ENCODE measurements at places on chromosomes 2 and 18.

- no peak for DNase-seq
Observed at GRCh38 chr2:112812318-112813267, 24.0 kb downstream of the IL1B start.

- DNase-seq: no peak
Observed at GRCh38 chr2:80748592-80748991, 444.0 kb upstream of the LRRTM1 start.

GRCh38 chr2:172293952-172294351, 133.4 kb upstream of the ITGA6 start:
- peak; percentile 55 for DNase-seq

DNA sequence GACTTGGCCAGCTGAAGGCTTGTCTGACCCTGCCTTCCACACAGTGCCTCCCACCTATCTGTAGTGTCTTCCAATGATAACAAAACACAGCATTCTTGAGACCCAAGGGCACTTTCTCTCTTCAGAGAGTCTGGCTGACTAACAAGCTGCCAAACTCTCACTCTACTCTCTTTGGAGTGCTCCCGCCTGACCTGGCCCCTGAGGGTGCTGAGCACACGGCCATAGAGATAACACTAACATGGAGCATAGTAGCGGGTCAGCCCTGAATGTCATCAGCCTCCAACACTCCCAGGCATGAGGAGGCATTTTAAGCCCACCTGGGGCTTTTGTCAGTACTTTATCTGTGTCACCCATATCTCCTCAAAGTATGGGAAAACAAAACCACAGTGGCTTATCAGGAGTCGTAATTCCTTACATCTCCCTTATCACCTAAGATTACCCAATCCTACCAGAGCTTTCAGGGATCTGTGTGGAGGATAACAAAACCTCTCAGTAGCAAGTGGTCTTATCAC, 160.3 kb upstream of the TCF4 start:
- DNase-seq: peak; percentile 8

- no peak for DNase-seq
Observed at GRCh38 chr2:9029721-9030120, 26.2 kb upstream of the MBOAT2 start.

- DNase-seq: no peak
Observed at GRCh38 chr2:79612999-79613398, 100.1 kb downstream of the CTNNA2 start.

- no peak for DNase-seq
Observed at GRCh38 chr18:10009321-10010144, 95.7 kb downstream of the VAPA start.

- no peak for DNase-seq
Observed at GRCh38 chr2:208531361-208531760, 124.8 kb downstream of the PTH2R start.

- DNase-seq: no peak
Observed at GRCh38 chr2:132521341-132521740, 104.7 kb downstream of the GPR39 start.

GRCh38 chr2:187853381-187853791, 299.2 kb upstream of the TFPI start:
- DNase-seq: no peak

DNA sequence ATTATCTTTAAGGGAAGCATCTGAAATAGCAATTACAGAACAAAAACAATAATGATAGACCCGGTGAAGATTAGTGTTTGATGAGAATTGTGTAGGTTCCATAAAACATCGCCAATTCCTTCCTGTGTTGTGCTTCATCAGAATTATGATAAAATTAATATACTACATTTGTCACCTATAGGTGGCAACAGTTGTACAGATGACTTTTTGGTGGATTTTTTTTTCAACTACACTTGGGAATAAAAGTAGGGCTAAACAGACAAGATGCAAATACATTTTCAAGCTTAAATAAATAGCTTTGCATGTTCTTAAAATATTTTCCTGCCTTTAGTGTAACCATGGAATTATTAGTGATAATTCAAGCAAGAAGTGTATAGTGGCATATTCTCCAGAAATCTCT, 7.0 kb upstream of the LYPD1 start:
- no peak for DNase-seq

GRCh38 chr2:191389288-191389687, 144.1 kb downstream of the MYO1B start:
- DNase-seq: no peak

GRCh38 chr2:127055786-127056076, 51.2 kb downstream of the BIN1 start:
- no peak for DNase-seq

DNA sequence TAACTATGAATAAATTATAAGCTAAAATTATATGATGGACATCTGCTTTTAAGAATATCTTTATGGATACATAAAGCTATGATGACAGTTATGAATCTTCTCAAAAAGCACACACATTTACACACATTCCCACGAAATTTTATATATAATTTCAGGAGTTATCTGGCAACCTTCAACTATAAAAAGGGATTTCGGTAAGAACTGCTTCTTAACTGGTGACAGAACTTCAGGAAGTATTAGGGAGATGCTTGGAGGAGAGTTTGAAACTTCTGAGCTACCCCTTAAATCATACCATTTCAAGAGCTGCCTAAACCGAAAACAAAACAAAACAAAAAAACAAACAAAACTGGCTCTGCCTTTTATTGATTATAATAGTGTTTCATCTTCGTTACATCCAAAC, 399.4 kb downstream of the ZEB2 start:
- DNase-seq: no peak

DNA sequence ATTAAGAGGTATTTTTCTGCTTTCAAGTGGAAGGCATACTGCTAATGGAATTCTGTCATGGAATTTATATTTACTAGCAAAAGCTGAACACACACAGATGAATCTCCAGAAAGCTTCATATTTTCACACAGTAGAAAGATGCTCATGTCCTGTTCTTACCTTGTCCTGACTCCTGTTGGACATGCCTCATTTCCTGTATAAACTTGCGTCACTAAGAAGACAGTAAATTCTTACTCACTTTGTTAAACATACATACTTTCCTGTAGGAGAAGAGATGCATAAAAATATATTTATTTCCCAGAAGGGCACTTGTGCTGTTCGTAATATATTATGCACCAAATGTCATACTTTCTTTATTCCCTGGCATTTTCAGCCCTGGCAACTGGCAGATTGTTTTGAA, 238.3 kb upstream of the RASGRP3 start:
- no peak for DNase-seq

GRCh38 chr18:23270986-23271680, 135.8 kb downstream of the CABLES1 start:
- DNase-seq: no peak

DNA sequence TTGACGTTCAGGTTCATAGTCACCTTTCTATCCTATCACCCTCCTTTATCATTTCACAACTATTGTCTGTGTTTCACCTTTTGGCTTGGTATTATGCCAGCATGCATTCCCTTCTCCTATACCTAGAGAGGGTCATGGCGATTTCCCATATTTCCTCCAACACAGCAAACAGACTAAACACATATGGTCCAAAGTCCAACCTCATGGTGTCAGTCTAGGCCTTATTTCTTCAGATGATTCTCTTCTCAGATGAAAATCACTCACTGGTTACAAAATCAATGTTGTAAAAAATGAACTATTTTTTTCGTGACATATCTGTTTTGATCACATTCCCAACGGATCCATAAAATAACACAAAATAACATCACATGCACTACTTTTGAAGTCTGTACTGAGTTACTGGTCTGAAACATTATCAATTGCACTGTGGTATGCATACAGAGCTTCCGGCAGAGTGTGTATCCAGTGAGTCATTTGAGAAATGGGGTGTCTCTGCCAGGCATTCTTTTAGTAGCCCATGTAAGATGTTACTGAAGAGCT, 204.8 kb upstream of the GALNT5 start:
- peak; percentile 15 for DNase-seq

- no peak for DNase-seq
Observed at GRCh38 chr2:25558262-25558661, 115.1 kb downstream of the DTNB start.

DNA sequence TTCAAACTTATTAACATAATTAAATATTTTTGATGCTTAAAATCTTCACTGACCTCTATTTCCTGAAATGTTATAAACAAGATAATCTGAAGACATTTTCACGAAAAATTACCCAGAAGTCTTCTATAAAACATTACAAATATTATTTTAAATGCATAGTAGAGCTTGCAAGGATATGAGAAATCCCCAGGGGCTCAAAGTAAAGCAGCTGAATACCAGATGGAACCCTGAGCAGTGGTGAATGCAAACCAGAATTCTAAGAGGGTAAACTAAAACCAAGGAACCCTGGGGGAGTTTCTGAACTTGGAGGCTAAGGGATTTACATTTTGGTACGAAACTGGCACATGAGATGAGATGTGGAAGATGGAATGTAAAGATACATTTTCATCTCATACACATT, 83.6 kb downstream of the FSHR start:
- no peak for DNase-seq

DNA sequence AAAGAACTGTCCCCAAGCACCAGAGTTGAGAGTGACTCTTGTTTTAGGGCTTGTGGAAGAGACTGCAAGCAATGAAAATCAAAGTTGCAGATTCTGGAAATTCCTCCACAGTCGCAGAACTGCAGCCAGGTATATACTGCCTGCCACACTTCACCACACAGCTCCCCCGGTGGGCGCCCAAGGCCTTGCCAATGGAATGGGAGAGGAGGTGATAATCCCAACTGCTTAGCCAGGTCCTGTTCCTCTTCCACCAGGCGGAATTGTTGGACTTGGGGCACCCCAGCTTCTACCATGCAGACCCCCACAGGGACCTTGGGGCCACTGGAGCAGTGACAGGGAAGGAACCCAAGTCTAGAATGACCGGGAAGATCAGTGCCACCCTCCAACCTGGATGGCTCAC, 4.8 kb upstream of the PDIA6 start:
- peak; percentile 52 for DNase-seq

DNA sequence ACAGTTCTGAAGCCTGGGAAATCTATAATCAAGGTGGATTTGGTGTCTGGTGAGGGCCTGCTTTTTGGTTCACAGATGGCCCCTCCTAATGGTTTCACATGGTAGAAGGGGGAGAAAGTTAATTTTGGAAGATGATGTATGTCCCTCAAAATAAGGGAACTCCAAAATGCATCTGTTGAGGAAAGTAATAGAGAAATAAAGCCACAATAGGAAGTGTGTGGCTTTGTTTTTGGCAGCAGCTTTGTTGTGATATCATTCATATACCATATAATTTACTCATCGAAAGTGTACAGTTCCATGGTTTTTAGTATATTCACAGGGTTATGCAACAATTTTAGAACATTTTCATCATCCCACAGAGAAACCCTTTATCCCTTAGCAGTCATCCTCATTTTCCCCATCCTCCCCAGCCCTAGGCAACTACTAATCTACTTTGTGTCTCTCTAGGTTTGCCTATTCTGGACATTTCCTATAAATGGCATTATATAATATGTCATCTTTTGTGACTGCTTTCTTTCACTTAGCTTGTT, 274.0 kb upstream of the FAM98A start:
- DNase-seq: no peak

DNA sequence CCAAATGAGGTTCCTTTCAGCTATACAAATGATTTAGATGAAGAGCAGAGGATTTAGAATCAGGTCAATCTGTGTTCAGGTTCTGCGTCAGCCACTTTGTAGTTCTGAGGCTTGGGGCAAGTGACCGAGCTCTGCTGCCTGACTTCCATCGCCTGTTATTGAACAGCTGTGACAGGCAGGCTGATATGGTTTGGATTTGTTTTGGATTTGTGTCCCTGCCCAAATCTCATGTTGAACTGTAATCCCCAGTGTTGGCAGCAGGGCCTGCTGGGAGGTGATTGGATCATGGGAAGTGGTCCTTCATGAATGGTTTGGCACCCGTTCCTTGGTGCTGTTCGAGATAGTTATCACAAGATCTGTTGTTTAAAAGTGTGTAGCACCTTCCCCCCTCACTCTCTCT, 18.6 kb downstream of the TYMS start:
- DNase-seq: no peak

DNA sequence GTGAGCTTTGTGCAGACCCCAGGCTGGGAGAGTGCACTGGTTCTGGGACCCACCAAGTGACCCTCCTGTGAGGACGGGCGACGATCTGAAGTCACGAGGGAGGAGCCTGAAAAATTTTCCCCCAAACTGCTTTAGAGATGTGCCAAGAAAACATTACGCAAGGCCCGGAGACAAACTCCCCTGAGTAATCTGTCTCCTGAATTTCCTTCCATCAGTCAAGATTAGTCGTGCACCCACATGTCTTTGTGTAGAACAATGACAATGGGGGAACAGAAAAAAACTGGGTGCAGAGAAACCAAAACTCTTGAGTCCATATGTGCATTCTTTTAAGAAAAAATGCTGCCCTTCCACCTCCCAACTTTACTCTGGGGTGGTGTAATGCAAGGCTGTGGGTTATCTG, 12.6 kb upstream of the NCK2 start:
- DNase-seq: no peak
